NT2/D1 (cell line): ENCODE measurements at places on chromosomes 4 and X.

- DNase-seq: no peak
Measured at GRCh38 chrX:38426785-38427184, 74.4 kb downstream of the OTC start.

- no peak for DNase-seq
Measured at GRCh38 chr4:99705891-99706290, 48.3 kb upstream of the C4orf54 start.

DNA sequence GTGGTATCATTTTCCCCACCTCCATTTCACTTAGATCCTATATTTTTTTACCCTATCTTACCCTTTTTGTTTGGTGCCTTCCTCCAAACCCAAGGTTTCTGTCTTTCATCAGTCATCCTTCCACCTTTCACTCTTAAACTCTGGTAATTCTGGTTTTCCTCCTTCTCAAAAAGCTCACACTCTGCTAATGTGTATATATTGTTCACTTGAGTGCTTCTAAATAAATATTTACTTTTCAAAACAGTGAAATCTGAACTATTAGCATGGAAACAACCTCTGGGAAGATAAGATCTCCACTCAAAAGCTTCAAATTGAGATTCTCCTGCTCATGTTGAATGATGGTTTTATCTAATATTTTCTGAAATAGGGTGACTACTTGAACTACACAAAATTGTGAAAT, 21.5 kb downstream of the XIAP start:
- DNase-seq: no peak

GRCh38 chr4:159014859-159015258, 88.0 kb upstream of the RAPGEF2 start:
- no peak for DNase-seq

DNA sequence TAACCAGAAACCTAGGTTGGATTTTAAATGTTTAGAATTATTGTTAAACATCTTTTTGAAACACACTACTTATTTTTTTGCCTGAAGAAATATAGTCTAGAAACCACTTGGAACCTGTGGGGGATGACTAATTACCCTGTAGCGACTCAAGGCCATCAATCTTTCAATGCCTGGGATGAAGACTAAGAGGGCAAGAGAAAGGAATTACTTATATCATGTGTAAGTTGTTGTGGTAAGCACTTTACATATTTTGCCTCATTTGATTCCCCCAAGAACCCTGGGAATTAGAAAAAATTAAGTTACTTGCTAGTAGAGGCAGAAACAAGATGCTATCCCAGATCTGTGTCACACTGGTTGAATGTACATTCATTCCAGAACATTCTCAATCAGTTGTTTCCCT, 170.9 kb upstream of the GRIA3 start:
- no peak for DNase-seq
